Bronchial epithelial cell (primary cell): ENCODE measurements at places on chromosomes 1 and 21. TPM values are rescaled to one million over a fixed set of nuclear protein-coding genes. Genes with fewer than 3 reads are reported as not detected.
A peak's percentile ranks its signal among the peaks of the same experiment; 100 is the strongest.

- peak; percentile 86 for DNase-seq
These were observed 35.9 kb upstream of the PTGS2 start for GRCh38 chr1:186715887-186716809.

GRCh38 chr21:36773117-36773516 lies 74.2 kb downstream of the SIM2 start:
- DNase-seq, result peak; percentile 74

DNA sequence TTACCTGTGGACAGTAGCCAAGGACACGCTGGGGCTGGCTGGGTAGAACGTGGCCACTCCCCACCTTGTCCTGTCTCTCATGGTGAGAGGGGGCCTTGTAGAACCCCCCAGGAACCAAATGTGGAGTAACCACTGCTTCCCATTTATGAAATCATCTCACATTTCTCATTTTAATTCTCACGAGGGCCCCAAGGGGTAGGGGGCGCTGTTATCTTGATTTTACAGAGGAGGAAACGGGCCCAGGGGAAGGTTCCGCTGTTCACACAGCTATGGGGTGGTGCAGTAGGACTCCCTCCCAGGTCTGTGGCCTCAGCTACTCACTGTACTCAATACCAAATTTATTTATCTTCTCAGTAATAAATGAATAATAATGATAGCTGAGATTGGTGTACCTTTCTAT lies 5.5 kb downstream of the SMPDL3B start:
- no peak for DNase-seq

DNA sequence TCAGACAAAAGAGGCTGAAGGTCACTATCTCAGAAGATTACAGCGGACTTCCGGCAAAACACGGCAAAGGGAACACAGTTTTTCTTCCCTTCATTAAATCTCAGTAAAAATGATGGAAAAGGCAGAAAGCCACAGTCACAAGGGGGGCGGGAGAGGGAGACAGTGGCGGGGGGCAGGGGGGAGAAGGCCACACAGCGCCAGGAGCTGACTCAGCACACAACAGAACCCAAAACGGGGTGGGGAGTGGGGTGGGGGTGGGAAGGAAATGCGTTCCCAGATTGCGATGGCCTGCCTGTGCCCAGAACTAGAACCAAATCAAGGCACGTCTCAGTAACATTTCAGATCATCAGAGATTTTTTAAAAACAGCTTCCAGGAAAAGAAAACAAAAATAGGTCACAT lies 13.4 kb downstream of the CFAP74 start:
- DNase-seq, result no peak

GRCh38 chr21:38913120-38913892 lies 107.6 kb downstream of the ETS2 start:
- DNase-seq, result peak; percentile 85

DNA sequence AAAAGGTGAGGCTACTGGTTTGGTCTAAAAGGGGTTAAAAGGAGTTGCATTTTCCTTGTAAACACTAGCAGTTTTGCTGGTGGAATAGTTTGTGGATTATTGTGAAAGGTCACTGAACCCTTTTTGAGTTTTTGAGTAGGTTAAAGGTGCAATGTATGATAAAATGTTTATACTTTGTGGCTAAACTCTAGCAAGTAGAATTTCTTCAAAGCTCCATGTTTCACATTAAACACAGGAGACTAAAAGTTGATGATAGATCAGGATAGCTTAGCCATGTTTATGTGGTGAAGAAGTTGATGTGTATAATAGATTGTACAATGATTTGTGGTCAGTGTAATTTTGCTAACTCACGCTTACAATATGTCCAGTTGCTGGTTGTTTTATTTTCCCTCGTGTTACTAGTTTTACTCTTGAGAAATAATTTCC lies 13.1 kb downstream of the ZNF326 start:
- DNase-seq, result no peak

DNA sequence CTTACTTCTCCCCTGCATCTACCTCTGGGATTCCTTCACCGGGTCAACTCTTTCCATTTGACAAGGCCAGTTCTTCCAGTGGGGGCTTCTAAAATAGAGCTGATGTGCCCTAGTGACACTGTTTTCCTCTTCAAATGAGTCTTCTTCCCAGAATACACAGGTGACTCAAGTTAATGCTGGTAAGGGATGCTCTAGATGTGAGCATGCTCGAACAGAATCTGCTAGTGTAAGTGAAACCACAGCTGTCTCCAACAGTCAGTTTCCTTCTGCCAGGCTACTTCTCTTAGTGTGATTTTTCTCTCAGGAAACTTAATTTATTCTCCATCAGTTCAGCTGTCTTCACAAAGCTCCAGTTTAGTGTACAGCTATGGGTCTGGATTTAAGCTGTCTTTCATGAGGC lies 194.9 kb upstream of the C1orf87 start:
- no peak for DNase-seq

DNA sequence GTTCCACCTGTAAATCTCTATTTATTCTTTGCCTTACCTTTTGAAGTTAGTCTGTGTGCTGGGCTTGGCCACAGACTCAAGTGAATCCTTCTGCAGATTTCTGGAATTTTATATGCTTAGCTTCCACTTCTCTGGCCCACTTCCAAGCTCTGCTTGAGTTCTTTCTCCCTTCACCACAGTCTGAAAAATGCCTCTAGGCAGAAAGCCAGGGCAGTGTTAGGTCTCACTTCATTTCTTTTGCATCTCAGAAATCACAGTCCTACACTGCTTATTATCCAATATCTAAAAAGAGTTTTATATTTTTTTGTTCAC lies 48.9 kb downstream of the INKA2 start:
- no peak for DNase-seq

DNA sequence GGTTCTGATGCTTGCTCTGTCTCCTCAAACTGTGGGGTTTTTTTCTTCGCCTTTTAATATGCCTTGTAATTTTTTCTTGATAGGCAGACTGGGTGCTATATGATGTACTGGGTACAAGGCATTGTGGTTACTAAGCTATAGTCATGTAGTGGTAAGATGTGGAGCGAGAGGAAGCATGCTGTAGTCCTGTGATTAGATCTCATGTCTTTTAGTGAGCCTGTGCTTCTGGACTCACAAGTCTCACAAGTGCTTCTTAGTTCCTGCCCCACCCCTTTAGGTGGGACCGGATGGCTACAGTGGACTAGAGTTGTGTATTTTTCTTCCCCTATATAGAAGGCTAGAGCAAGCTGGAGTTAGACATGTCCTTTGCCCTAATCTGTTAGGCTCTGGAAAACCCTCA lies 178.7 kb downstream of the DNM3 start:
- no peak for DNase-seq

GRCh38 chr1:172089768-172090510 lies 248.6 kb downstream of the DNM3 start:
- peak; percentile 68 for DNase-seq

- no peak for DNase-seq
These were observed 13.3 kb upstream of the PIGV start for GRCh38 chr1:26774462-26774861.

DNA sequence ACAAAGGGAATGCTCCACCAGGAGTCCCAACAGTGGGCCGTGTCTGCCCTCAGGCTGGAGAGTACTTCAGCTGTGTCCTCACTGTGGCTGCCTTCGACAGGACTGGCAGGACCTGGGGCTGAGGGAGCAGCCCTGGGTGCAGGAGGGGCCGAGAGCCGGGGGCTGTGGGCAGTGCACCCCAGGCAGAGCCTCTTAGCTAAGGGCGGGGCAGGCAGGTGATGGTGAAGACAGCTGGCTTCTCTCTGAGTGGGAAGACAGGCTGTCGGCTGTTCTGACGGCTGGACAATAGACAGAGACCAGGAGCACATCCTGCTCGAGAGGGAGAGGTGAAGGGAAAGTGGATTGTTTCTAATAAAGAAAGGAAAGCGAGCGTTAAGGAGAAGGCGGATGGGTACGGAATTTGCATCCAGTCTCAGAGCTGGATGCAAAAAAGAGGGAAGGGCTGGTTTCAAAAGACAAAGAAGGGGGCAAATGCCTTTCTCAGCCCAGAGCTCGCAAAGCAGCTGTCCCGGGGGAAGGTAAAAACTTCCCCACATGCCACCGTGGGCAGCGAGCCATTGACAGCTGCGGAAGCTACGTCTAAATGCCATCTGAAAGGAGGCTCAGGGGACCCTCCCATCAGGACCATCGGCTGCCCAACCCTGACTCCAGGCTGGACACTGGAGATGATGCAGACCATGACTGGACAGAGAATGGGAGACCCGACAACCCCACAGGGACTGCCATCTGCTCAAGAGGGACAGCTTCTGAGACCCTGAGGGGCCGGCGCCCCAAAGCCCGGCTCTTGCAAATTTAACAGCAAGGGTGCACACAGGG lies 92.0 kb downstream of the STUM start:
- no peak for DNase-seq

GRCh38 chr1:33170351-33171274 lies 11.2 kb downstream of the TRIM62 start:
- no peak for DNase-seq

The NTNG1 gene
- total RNA-seq, result 2.4 and 5.4 TPM in 2 replicates

The SH2D1B gene
- total RNA-seq, result 0.13 TPM in 1 of 2 replicates, not detected in the other

The SPRR5 gene
- total RNA-seq, result not detected in 2 replicates

The LHX8 gene
- total RNA-seq, result not detected in 2 replicates

The DIRAS3 gene
- total RNA-seq, result under 0.01 and 0.13 TPM in 2 replicates

The LRRC71 gene
- total RNA-seq, result not detected in 2 replicates

The ANGPTL1 gene
- total RNA-seq, result not detected in 2 replicates

The CENPF gene
- total RNA-seq, result 0.53 and 1.7 TPM in 2 replicates

The SPRR2G gene
- not detected in 2 replicates for total RNA-seq

The LCE2B gene
- not detected in 2 replicates for total RNA-seq

The GBP2 gene
- 0.79 and 1.8 TPM in 2 replicates for total RNA-seq
